ENCODE measurements at places on chromosomes 3 and 15.

GRCh38 chr3:101962055-101962454 is 112.7 kb downstream of the NFKBIZ start:
- no peak for DNase-seq

GRCh38 chr3:122989856-122990575 is 37.5 kb downstream of the SEMA5B start:
- no peak for DNase-seq

- DNase-seq, result no peak
Observed at GRCh38 chr3:71641674-71642073, 58.1 kb upstream of the FOXP1 start.

DNA sequence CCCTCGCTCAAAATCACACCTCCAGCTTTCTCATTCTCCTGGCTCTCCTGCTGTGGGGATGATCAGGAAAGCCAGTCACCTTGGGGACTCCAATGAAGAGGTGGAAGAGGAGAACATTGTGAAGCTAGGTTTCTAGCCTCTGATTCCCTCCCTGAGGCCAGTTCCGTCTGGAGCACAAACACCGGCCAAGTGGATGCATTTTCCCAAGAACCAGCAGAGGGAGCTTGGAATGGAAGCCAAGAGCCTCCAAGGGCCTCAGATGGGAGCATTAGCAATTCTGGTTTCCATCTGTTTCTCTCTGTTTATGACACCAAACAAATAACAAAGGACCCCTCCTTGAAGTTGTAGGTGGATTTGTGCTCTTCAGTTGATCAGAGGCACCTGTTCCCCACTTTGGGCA is 40.6 kb upstream of the NMNAT3 start:
- DNase-seq, result peak; percentile 8

GRCh38 chr15:58501636-58502188 is 69.9 kb downstream of the LIPC start:
- DNase-seq, result no peak

Measured in AG09309 (cell line).